ENCODE measurements at places on chromosomes 5 and 9.

- DNase-seq: no peak
Observed at GRCh38 chr9:124284237-124284831, 26.6 kb downstream of the NEK6 start.

DNA sequence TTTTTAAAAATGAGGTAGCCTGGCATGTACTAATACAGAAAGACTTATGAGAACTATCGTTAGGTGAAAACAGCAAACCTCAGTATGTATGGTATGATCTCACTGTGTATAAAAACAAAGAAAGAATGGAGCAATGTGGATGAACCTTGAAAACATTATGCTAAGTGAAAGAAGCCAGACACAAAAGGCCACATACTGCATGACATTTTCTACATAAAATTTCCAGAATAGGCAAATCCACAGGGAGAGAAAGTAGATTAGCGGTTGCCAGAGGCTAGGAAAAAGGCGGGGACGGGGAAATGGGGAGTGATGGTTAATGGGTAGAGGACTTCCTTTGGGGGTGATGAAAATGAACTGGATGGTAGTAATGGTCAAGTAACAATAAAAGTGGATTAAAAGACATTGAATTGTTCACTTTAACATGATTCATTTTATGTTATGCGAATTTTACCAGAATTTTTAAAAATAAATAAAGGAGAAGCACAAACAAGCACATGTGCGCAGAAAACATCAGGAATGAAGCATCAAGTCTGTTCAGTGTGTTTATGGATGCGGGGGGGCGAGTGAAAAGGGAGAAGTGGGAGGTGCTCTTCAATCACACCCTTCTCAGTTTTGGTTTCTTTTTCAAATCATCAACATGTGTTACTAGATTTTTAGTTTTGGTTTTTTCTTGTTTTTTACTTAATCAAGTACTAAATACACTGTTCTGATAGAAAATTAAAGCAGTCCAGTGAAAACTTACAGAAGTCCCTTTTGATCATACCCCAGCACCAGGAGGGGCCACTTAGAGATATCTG lies 16.3 kb downstream of the ROR2 start:
- no peak for DNase-seq

- no peak for DNase-seq
Observed at GRCh38 chr5:10923310-10923709, 162.3 kb upstream of the DAP start.

GRCh38 chr9:137485343-137486140 lies 26.4 kb upstream of the NSMF start:
- peak; percentile 92 for DNase-seq

DNA sequence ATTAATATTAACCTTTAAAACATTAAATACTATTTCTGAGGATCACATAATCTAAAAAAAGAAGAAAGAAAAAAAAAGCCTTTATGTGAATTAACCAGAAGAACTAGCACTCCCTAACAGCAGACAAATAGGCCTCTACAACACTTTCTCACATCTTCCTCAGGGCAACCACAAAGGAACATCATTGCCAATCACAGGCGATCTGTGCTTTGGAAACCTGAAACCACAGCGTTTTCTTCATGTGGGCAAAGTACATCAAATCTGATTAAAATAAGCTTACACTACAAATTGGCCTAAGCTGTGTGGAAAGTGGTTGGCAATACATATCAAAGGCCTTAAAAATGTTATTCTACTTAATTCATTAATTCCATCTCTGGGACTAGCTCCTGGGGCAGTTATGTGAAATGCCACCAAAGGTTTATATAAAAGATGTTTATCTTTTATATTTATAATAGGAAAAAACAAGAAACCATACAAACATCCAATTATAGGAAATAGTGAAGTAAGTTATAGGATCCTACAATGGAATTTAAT lies 184.8 kb upstream of the TBCA start:
- DNase-seq: no peak

- no peak for DNase-seq
Observed at GRCh38 chr5:133569347-133569746, 43.0 kb downstream of the FSTL4 start.

DNA sequence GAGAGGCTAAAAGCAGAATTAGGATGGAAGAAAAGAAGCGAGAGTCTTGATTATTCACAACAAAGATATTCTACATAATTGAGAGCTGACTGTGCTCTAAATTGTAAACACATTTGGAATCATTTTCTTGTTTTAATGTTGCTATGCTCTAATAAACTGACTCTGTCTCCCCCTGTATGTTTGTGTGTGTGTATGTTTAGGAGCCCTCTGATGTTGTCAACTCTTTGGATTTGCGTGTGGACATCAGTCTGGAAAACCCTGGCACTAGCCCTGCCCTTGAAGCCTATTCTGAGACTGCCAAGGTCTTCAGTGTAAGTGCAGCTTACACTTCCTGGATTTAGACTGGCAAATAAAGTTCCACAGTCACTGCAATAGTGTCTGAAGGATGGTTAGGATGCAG lies 37.8 kb downstream of the MOCS2 start:
- DNase-seq: no peak

DNA sequence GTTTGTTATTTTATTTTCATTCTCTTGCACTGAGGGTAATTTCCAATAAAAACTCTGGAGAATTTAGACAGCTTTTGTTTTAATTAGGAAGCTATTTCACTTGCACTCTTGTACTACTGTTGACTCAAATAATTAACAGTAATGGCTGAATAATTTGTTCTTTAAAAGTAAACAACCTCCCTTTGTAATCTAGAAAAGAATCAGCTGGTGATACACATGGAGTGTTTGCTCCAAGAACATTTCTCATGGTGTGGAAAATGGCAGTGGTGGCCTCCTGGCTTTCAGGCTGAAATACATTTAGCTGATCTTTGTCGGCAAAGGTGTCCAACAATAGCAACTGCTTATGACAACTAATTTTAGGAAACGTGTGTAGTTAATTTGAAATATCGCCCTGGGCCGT lies 129.4 kb downstream of the C9orf152 start:
- DNase-seq: no peak

DNA sequence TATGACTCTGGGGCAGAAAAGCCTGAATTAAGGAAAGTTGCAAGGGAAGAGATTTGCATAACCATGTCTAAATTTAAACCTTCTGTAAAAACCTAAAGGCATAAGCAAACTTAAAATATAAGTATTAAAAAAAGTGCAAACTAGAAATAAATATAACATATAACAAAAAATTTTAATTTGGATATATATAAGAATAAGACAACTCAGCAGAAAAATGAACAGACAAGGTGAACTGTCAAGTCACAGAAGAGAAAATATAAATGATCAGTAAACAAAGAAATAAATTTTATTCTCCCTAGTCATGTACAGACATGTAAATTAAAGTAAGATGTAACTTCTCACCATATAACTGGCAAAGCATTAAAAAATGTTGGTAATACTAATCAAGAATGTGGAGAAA lies 37.0 kb downstream of the C5orf22 start:
- DNase-seq: no peak

DNA sequence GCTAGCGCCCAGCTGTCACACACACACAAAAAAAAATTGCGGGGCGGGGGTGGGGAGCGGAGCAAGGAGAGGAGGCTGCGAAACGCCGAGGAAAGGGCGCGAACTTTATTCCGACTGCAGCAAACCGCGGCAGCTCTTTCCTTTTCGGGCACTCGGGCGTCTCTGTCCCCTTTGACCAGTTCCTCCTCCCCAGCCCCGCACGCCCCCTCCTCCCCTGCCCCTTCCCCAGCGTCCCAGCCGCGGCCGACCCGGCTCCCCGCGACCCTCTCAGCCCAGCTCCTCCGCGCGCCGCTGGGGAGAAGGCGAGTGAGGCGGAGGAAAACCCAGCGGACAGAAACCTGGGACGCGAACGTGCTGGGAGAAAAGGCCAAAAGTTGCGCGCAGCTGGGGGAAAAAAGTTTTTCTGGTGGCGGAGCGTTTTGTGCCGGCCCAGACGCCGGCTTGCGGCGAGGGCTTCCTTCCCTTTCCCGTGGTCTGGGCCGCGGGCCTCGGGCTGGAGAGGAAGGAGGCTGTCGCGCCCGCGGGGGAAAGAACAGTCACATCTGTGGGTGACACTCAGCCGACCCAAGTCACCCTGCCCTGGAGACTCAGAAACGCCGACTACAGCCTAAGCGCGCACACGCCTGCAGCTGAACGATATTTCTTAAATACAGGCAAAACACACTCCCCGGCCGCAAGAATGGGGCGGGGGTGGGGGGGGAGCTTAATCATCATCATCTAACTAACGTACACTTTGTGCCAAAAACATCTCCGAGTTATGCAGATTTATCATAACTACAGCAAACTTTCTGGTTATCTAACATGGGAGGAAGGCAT lies 1.1 kb upstream of the BNC2 start:
- no peak for DNase-seq

GRCh38 chr5:148255456-148255855 lies 13.1 kb upstream of the SPINK13 start:
- DNase-seq: no peak

DNA sequence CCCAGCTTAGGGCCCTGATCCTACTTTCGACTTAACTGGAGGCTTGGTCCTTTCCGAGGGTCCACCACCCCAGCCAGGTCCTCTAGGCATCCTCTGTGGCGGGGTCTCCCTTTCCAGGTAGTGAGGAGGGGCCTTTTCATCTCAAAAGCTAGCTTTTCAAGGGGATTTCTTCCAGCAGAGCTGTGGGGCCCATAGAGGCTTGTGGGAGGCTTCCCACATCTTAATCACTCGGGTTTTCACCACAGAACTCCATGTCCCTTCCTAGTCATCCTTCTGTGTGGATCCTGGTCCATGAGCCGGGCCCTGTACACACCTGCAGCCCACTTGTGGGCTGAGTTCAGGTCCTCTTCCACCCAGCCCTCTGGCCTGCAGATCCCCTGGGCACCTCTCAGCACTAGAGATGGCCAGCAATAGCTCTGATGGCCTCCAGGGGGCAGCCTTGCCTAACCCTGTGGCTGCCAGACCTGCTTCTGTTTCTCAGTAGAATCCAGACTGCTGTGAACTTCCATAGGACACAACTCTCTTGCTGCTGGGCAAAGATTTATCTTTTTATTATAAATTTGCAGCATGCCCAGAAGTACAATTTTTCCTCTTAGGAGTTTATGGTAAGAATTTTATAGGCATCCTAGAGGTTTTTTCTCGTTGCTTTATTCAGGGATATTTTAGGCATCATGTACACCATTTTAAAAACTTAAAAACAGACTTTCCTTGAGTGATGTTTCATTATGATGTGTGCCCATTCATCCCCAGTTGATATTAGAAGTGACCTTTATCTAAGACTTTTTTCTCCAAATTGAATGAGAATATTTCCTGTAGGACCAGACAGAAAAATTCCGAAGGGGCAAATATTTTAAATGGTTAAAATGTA lies 208.9 kb downstream of the TRIO start:
- DNase-seq: peak; percentile 12

DNA sequence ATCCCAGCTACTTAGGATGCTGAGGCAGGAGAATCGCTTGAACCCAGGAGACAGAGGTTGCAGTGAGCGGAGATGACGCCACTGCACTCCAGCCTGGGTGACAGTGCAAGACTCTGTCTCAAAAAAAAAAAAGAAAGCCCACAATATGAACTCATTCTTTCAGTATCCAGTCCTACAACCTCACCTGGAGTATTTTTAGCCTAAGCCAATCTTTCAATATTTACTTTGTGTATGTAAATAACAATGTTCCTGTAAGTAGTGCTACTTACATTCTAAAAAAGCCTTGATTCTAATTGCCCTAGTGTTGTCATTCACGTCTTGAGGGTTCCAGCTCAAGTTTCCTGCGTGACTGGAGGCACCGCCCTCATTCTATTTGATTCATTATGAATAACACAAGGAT lies 62.0 kb downstream of the BHMT start:
- DNase-seq: peak; percentile 19

DNA sequence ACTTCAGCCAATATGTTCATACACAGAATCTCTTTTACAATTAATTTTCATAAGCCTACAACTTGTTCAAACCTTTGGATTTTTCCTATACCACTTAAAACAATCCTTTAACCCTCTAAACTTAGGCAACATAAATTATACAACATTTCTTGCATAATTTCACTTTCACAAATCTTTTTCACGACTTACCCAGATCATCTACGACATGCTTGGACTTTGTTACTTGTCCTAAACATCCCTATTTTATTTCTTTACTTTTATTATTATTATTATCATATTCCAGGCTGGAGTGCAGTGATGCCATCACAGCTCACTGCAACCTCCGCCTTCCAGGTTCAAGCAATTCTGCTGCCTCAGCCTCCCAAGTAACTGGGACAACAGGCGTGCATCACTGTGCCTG lies 68.0 kb downstream of the CACNA1B start:
- no peak for DNase-seq

DNA sequence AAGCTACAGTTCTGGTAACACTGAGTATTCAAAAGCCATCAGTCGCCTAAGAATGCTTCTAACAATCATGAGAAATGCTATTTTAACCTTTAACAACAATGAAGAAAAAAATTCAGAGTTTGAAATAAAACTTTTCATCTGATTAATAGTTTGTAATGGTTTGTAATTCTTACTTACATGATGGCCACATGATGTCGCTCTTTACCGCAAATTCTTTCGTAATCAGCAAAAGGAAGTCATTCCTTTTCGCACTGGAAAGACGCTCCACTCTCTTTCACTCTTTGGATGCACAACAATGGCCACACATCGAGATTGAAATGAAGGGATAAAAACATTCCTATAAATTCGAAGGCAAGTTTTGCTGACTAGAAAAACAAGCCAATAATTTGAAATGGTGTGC lies at the start of gene PCDHA7:
PCDHA7 (plus strand) TSS at position 277 of the 400 bp plus-strand sequence; CDS start at position 392, 115 bp downstream.
- DNase-seq: no peak

- DNase-seq: no peak
Observed at GRCh38 chr9:33264003-33264472, 470 bp downstream of the BAG1 start.

- no peak for DNase-seq
Observed at GRCh38 chr9:18605766-18606180, 131.8 kb downstream of the ADAMTSL1 start.

GRCh38 chr5:174726916-174727793 lies 2.8 kb downstream of the MSX2 start:
- no peak for DNase-seq

DNA sequence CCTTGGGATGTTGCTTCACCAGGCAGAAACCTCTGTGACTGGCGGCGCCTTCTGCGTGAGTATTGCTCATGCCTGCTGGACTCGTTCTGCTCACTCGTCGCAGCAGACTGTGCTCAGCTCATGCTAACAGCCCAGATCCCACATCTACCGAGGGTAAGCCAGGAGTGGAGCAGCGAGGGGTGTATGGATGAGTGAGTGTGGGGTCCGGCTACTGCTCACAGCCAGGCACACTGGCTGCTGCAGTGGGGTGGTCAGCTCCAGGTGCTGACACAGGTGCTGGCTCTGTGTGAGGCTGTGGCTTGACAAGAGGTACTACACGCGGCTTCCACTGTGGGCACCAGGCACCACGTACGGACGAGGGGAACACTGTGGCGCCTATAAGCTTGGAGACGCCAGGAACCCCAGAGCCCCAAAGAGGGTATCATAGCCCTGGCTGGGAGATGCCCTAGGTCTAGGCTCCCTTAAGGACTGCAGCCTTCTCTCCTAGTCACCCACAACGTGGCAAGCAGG lies 47.7 kb upstream of the CDH12 start:
- no peak for DNase-seq
